ENCODE measurements at places on chromosomes 4 and X.

DNA sequence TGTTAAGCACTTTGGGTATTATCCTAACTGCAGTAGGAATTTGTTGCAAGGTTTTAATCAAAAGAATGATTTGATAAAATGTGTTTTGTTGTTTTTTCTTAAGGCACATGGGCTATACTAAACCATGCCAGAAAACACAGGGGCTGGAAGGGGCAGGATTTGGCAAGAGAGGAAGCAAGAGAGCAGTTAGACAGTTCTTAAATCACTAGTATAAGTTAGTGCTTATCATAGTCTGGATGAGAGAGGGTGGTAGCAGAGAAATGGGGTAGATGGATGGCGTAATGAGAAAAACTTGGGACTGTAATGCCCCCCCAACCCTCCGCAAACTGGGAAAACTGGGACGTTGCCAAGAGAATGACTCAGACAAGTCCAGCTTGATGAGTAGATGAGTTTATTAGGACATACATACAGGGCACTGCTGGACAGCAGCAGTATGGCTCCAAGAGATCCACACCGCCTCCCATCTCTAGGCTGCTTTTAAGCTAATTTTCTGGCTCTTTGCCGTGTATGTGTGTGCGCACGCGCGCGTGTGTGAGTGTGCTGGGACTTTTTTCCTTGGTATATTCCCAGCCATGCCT, 151.5 kb downstream of the PDLIM5 start:
- DNase-seq = no peak

DNA sequence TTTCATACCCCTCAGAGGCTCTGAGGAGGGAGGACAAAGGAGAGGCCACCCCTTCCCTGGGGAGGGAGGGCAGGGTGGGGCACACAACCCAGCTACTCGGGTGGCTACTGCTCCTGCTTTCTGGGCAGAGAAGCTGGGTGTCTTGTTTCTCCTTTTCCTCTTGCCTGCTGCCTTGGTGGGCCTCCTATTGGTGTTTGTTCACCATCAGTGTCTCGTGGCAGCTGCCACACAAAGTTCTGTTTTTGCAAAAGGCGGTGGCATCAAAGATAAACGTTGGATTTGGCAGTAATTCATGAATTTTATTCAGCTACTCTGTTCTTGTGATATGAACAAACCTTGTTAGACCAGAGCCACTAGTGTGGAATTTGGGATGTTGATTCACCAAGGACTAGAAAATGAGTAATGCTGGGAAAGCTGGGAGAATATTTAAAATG, 153.0 kb upstream of the SCML1 start:
- DNase-seq = no peak

GRCh38 chrX:24294619-24295018, 19.2 kb downstream of the SUPT20HL2 start:
- DNase-seq = peak; percentile 59

- no peak for DNase-seq
These were observed 11.5 kb downstream of the CLCN4 start for GRCh38 chrX:10168226-10168625.

DNA sequence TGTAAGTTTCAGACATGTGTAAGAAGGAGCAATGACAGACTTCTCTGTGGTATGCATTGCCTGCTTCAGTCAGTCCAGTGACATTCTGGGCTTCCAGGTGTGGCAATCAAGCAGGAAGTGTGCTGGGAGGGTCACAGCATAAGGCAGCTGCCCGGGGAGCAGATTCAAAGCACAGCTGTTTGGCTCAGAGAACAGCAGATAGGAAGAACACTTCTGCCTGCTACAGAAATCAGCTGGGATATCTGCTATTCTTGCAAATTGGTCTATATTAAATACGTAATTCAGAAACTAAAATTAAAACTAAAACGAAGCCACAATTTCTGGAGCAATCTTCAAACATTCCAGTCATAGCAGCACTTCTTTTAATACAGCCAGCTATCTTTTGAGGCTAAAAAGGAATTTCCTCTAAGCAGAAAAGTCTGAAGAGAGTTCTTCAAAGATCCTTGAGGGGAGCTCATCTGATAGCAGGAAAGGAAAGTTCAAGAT, 47.5 kb upstream of the GALNT7 start:
- no peak for DNase-seq

GRCh38 chrX:115229337-115230003, 4.4 kb downstream of the LRCH2 start:
- no peak for DNase-seq

- DNase-seq = no peak
These were observed 50.0 kb downstream of the C4orf46 start for GRCh38 chr4:158621729-158622128.

GRCh38 chrX:77937291-77937690, 26.8 kb downstream of the ATP7A start:
- DNase-seq = no peak

DNA sequence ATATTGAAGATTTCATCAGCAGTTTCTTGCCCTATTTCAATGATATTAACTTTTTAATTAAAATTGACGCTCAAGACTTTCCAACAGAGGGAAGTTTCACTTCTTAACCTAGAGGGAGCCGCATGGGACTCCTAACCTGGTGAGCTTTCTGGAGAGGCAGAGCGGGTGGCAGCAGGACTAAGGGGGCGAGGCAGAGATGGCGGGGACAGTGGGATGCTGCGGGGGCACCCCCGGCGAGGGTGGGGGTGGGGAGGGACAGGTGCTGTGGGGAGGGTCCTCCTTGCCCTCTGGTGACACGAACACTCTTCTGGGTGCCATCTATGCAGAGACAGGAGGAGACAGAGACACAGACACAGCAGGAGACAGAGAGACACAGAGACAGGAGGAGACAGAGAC, 104.4 kb downstream of the ADRA2C start:
- DNase-seq = no peak

- peak; percentile 46 for DNase-seq
These were observed 404.6 kb downstream of the PRDM5 start for GRCh38 chr4:120517966-120518365.

DNA sequence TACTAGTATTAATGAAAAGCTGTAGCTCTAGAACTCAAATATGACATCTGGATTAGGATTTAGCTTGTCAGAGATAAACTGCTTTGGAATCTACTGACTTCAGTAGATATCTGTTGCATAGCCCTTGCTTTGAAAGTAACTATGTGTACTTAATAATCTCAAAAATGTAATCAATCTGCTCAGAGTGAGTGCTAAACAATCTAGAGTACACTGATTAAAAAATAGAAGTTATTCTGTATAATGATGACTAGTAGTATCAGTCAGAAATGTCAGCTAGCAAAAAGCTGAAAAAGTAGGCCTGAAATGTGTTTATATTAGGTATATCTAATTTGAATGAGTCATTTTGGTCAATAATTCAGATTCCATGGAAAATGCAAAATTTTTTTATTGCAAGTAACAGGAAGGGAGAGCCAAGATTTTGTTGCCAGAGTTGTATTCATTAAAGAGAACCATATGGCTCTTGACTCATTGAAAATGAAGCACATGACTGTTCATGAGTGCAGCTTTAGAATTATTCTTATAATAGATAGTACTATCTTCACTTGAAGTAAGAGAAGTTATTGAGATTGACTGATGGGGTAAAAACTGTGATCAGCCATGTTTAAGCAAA, 20.0 kb downstream of the CLCN3 start:
- no peak for DNase-seq

GRCh38 chr4:25904748-25905082, 9.3 kb upstream of the SMIM20 start:
- DNase-seq = no peak

- no peak for DNase-seq
These were observed 1111.0 kb upstream of the AGA start for GRCh38 chr4:178553201-178553600.

DNA sequence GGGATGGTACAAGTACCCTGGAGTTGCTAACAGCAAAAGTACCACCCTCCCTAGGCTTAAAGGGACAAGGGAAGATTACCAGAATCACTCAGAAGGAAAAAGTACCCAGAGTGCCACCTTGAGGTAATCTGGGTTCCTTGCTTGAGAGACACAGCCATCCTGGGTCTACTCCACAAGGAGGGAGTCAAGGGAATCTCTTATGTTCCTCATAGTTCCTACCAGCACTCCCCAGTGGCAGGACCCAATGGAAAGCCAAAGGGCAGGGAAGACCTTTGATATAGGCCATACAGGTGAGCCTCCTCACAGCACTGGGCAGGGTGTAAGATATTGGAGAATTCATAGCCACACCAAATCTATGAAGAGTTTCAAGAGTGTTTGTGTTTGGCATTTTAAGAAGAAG, 5.7 kb downstream of the IL2 start:
- peak; percentile 36 for DNase-seq

DNA sequence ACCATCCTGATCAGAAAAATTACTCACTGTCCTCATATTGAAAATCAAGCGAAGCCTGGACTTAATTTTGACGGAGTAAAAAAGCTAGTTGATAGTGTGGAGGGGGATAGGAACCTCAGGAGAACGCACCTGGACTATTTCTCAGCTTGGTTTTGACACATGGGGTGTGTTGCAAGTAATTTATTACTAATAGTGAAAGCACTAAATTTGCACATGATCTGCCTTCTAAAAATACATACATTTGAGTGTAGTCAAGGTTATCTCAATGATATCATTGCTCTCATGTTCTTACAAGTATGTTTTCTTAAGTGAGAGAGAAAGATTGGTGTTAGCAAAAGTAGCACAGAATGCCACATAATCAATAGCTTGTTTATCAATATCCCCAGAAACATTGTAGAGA, 29.5 kb downstream of the LRIT3 start:
- DNase-seq = no peak

DNA sequence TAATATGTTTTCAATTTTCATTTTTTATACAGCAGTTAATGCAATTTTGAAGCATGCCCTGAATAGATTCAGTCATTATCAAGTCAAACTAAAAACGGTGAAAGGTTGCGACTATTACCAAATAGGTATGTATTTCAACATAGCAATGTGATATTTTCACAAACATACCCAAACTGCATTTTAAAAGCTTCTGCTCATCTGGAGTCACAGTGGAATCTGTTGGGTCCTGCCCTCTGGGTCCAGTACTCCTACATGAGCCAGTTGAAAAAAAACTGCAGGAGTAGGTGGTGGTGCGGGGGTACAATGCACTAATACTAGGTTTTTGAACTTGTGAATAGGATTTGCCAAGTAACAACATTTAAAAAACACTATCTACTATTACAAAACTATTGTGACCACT, 938 bp downstream of the GPR34 start:
- DNase-seq = no peak

- no peak for DNase-seq
These were observed 335.8 kb downstream of the FAT4 start for GRCh38 chr4:125650557-125650956.

DNA sequence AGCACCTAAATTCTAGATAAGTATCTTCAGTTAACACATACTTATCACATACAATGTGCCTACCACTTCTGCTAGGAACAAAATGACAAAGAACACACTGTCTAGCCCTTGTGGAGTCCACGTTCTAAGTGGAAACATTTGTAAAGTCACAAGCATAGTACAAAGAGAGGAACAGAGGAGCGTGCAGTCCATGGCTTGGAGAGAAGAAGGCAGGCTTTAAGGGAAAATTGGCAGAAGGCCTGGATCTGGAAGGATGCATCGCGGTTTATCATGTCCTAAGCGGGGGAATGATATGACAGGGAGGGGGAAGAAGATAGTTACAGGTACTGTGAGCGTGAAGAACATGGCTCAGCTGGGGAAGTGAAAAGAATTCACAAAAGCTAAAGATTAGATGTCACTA, 218.0 kb downstream of the PRDM5 start:
- peak; percentile 60 for DNase-seq

- no peak for DNase-seq
These were observed 48.8 kb downstream of the SPOCK3 start for GRCh38 chr4:167185465-167185864.

DNA sequence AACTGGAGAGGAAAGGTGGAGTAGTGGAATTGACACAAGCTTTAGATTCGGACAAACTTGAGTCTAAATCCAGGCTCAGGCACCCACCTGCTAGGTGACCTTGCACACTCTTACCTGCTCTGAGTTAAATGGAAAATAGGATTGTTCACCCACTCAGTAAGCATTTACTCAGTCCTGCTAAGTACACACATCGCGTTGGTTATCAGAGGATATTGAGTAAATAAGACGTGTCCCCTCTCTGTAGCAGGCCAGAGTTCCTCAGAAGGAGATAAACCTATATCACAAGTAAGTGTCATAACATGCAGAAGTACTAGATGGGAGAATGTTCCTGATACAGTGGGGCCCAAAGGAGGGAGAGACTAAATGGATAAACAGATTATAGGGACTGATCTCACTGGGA, 117.7 kb downstream of the SMIM20 start:
- DNase-seq = no peak
